Neural crest cell (in vitro differentiated cells): ENCODE measurements at places on chromosomes 7 and 10. TPM values are rescaled to one million over a fixed set of nuclear protein-coding genes. Genes with fewer than 3 reads are reported as not detected.

- peak; percentile 95 for DNase-seq
These were observed 39.8 kb downstream of the SPOCK2 start for GRCh38 chr10:72048450-72049124.

DNA sequence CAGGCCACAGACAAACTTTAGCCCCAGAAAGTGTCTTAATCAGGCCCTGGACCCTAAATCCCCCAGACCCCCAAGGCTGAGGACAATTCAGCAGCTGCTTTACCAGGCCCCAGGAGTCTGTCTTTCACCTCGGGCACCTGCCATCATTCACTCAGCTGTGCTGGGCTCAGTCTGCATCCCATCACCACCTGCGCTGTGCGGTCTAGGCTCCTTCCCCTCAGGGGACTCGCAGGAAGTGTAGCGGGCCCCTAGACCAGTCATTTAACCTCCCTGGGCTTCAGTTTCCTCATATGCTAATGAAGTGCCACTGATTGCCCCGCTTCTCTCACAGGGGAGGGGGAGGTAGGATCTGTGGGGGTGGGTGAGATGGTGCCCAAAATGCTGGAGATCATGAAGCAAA, 76.4 kb upstream of the ZMIZ1 start:
- DNase-seq, result no peak

DNA sequence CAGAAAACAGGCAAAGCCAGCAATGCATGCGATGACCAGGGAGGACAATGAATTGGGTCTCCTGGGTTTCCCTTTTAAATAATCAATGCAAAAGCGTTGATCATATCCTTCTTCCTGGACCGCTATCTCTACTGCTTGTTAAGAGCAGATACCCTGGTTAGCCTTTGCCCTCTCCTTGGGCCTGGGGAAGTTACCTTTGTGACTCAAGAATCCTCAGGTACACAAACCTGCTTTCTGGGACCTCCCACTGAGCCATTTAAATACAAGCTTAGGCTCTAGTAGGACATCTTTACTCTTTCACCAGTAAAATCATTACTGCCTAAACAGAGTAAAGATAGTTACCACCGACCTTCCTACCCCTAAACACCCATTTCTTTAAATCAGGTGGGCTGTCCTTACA, 173.9 kb downstream of the WNT2 start:
- DNase-seq, result no peak

GRCh38 chr7:77444123-77444522, 28.0 kb upstream of the GSAP start:
- no peak for DNase-seq

GRCh38 chr10:48491392-48492139, 113.3 kb downstream of the ARHGAP22 start:
- no peak for DNase-seq

DNA sequence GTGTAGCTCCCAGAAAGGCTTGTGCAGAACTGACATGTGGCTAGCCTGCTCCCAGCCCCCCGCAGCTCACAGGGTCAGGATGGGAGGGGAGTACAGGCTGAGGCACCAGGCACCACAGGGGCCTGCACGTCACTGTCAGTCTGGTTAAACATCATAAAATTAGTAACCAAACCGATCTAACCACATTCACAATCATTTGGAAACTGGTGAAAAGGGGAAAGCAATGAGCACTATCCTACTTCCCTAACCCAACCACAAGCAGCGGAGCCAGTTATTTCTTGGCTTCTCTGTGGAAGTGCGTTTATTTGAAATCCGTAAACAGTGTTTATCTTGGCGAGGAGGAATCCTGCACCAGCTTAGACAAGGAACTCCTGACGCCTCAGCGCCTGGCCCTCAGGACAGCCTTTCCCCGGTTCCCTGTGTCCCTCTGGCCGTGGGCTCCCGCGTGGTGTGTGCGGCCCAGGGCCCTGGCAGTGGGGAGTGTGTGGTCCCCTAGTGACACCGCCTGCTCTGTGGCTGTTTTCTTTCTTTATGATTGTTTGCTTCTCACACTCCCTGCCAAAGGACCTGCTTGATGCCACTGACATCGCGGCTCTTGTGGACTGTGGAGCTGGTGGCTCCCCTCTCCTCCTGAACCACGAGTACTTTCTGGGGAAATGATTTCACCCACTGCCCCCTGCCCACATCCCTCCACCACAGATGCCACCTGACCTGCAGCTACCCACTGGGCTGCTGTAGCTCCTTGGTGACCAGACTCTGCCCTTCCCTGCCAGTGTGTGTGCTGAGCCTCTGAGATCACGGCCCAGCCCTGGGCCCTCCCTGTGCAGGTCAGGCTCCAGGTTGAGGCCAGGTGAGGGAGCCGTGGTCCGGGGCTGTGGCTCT, 38.0 kb downstream of the INPP5A start:
- DNase-seq, result no peak

DNA sequence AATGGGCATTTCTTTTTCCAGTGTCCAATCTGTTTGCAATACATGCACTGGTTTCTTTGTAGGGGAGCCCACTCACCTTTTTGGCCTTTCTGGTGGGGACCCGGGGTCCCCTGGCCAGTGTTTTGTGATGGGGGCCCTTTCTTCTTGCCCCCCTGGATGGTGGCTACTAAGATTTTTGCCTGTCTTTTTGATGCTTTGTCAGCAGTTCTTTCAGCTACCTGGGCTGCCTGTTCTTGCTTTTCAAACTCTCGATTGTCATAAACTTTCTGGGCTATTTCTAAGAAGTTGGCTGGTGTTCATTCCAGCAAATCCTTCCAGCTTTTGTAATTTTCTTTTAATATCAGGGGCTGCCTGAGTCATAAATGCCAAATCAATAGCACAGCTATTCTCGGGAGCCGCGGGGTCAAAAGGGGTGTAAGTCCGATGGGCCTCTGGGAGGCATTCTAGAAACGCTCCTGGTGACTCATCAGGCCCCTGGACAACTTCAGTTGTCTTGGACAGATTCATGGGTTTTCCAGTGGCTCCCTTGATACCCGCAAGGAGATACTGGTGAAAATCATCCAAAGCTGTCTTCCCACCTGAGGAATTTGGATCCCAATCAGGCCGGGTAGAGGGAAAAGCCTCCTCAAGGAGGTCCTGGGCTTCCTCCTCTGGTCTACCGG, 79.0 kb downstream of the PRR15 start:
- DNase-seq, result no peak

GRCh38 chr10:27457966-27458365, 46.1 kb upstream of the RAB18 start:
- DNase-seq, result no peak

DNA sequence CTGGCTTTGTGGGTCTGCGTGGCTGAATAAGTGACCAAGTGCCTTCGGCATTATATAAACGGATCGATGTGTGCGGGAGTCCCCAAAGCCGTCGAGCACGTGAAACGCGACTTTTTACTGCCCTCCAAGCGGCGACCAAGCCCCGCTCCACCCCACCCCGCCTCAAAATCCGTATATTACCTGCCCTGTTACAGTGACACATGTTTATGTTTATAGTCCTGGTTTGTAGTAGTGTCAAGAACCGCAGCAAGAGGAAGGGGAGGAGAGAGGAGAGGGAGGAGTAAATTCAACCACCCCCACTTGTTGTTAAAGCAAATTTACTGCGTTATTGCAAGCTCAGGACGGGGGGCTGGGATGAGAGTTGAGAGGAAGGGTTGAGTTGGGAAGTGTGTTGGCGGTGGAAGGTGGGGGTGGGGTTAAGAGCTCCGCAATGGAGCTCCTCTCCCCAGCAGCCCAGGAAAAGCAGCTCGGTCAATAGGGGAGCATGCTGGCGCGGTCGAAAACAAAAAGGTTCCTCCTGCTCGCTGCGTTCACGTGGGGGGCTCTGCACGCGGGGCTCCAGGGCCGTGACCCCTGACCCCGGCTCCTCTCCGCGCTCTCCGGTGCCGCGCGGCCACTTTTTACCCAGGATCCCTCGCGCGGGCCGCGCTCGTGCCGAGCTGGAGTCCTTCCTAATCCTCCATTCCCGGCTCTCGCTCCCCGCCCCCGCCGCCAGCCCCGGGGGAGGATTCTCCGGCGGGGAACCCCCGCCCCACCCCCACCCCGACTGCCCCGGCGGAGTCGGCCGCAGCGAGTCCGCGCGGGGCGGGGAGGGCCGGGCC, at the start of gene SKIDA1:
TSS of gene SKIDA1 (minus strand) at position 316 of the 821 bp plus-strand sequence. CDS start 7,860 bp downstream, outside the sequence.
- peak; percentile 89 for DNase-seq

DNA sequence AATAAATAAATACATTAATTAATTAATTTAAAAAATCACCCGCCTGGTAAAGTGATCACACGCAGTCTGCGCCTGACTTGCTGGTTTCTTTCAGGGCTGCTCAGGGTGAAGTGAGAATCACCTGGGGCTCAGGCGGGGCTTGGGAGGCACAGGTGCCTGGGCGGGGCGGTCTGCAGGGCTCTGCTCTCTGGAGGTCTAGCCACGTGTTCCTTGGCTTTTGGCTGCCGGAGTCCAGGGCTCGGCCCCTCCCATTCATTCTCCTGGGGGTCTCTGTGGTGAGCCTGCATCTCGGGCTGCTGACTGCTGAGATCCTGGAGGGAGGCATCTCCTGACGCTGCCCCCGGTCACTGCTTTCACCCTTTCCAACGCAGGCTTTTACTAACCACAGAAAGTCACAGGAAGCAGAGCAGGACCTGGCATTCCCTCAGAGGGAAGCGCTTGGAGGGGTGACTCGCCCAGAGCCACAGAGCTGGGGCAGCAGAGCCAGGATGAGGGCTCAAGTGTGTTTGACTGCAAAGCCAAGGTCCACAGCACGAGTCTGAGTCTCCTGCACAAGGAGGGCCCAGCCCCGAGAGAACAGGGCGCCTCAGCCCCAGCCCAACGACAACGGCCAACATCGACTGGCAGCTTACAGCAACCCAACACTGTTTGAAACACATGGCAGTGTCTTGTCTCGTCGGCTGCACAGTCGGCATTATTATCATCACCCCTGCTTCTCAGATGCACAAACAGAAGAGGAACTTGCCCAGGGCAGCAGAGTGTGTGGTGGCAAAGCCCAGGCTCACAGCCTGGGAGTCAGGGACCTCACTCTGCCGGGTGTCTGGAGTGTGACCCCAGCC, 22.4 kb upstream of the MNX1 start:
- no peak for DNase-seq

GRCh38 chr10:99470327-99470726, 39.9 kb upstream of the GOT1 start:
- no peak for DNase-seq

DNA sequence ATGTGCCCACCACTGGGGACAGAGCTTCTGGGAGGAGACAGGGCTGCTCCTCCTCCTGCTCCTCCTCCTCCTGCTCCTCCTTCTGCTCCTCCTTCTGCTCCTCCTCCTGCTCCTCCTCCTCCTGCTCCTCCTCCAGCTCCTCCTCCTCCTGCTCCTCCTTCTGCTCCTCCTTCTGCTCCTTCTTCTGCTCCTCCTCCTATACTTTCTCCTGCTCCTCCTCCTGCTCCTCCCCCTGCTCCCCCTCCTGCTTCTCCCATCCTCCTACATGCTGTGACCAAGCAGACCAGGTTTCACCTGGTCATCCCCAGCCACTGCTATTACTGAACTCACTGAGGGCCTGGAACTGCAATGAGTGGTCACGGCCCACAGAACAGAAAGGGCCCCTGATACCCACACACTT, 154.0 kb upstream of the PPP2R2D start:
- DNase-seq, result no peak

- DNase-seq, result no peak
These were observed 63.8 kb downstream of the FOXP2 start for GRCh38 chr7:114478384-114478783.

GRCh38 chr10:126538439-126539135, 131.9 kb downstream of the C10orf90 start:
- DNase-seq, result no peak

- no peak for DNase-seq
These were observed 99.6 kb upstream of the LYZL1 start for GRCh38 chr10:29189256-29189655.

DNA sequence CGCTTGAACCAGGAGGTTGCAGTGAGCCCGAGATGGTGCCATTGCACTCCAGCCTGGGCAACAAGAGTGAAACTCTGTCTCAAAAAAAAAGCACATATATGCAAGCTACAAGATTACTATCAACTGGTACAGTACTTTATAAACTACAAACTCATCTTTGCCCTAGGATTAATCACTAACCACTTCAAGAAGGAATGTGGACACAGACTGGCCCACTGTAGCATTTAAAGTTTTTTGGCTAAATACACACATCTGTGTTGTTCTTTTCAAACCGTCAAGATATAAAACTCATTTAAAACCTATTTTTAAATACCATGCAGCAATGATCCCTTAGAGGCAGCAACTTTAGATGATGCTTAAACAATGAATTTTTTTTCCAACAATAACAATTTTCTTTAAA, 205.4 kb downstream of the IMMP2L start:
- DNase-seq, result no peak

DNA sequence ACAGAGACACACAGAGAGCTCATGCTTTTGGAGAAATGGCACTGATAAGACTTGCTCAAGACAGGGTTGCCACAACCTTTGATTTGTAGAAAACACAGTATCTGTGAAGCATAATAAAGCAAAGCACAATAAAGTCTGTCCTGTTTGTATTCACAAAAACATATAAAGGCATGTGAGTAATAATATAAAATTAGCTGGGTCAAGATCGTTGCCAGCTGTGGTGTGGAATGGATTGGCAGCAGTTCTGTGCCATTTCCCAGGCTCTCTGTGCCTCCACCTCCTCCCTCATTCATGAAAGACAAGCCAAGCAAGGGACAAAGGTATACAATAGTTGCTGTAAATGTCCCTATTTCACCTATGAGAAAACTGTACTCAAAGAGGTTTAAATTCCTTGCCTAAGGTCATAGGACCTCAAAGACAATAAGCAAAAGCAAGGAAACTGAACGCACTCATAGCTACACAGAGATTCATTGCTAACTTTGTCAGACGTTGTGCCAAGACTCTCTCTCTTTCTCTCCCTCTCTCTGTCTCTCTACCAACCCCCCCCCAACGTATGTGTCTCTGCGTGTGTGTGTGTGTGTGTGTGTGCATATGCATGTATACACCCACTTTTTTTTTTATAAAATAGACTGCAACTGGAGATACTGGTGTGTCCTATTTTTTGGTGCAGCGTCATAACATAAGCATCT, 31.8 kb downstream of the CHST3 start:
- no peak for DNase-seq

DNA sequence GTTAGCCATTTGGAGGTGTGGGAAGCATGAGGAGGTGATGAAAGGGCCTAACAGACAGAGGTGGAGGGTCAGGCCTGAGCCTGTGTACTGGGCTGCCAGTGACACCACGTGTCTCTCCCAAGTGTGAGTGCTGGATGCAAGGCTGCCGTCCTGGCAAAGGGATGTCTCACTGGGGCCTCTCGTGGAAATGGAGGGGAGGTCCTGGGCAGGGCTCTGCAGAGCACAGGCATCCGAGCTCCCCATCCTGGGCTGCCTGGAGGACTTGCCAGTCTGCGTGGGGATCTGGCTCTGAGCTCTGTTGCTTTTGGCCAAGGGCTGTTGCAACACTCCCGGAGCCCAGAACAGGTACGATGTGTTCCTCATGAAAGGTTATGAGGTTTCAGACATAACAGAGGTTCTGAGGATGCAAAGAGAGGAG, 77.3 kb downstream of the GRK5 start:
- no peak for DNase-seq

Gene PLEKHS1
- not detected in 2 replicates for total RNA-seq

Gene SHH
- not detected in 2 replicates for total RNA-seq

Gene KCNIP2
- total RNA-seq, result 2.2 and 3.9 TPM in 2 replicates

Gene CLRN3
- not detected in 2 replicates for total RNA-seq

Gene TUBB8
- 0.45 and 0.68 TPM in 2 replicates for total RNA-seq

Gene ECHS1
- 98.1 and 103 TPM in 2 replicates for total RNA-seq

Gene GIMAP1
- not detected in 2 replicates for total RNA-seq
